Stimulated activated CD8-positive, alpha-beta memory T cell treated with anti-CD3 and anti-CD28 coated beads, Interleukin-12 subunit alpha, Interleukin-12 subunit beta, amount 100 ng/mL, for 1 hour (primary cell): ENCODE measurements at places on chromosomes 3 and 15.

DNA sequence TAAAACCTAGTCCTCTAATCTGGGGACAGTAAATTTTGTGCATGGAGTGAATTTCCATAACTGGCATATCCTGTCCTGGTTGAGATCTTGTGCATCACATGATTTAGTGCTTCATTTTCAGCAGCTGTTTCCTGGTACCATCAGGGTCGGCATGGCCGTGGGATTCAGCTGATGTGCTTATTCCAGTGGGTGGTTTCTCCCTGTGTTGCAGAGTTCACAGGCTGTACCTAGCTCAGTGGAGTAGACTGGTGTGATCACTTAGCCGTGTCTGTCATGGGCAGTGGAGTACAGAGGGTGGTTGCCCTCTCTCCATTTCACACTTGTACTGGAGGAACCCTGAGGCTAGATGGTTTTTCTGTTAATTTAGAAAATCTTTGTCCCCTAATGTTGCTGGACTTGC, 228.5 kb downstream of the PTPRG start:
- DNase-seq: no peak

GRCh38 chr3:128054367-128054766, 2.1 kb downstream of the SEC61A1 start:
- DNase-seq: no peak

GRCh38 chr3:124981472-124981871, 46.9 kb upstream of the MUC13 start:
- DNase-seq: no peak

DNA sequence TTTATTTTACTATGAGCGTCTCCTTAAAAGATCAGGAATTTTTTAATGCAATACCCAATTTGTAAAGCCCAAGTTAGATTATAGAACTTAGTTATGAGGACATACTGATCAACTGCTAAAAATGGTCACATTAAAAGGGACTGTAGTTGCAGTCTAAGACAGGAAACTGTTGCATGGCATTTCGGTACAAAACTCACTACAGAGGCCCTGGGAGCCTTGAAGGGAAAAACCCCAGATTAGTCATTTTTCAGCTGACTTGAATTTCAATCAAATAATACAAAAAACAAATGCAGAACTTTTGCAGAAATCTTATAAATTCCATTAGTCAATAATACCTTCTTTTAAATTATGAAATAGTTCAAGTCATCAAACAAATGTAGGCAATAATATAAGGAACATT, 6.9 kb upstream of the PTX3 start:
- DNase-seq: no peak

- DNase-seq: no peak
Observed at GRCh38 chr3:179227349-179227748, 23.6 kb downstream of the KCNMB3 start.

- DNase-seq: no peak
Observed at GRCh38 chr3:40035177-40035576, 225.8 kb downstream of the MYRIP start.

DNA sequence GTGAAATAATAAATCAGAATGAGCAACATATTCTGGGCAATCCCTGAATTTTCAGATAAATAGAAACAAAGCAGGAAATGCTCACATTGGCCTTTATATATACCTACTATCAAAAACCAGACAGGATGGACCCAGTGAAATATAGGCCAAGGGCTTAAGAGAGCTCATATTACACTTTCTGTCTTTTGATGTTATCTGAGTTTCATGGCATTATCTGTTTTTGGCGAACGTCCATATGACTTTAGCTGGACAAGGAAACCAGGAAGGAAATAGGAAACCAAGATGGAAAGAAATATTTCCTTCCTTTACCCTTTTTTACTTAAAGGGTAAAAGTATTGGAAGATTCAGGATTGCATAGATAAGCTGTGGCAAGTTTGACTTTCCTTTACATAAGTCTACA, 274.8 kb downstream of the THSD4 start:
- no peak for DNase-seq

- DNase-seq: no peak
Observed at GRCh38 chr15:45150481-45150880, 20.7 kb downstream of the DUOX1 start.

- peak; percentile 1 for DNase-seq
Observed at GRCh38 chr3:61936344-61936937, 375.1 kb downstream of the PTPRG start.

- no peak for DNase-seq
Observed at GRCh38 chr3:71005702-71006321, 577.7 kb downstream of the FOXP1 start.

DNA sequence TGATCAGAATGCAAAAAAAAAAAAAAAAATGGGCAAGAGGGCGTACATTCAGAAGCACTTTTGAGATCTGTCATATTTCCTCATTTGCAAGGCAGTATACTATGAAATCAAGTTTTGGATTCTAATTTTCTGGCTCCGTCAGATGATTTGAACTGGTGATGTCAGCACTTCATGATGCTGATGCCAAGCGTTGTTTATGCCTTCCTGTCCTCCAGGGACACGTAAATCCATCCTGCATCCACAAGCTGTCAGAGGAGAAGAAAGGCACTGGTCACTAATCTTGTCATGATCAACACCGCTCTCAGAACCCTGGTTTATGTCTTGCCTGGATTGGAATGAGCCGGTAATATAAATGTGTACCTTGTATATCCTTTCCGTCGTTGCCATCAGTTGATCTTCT, 152.1 kb upstream of the EPHA3 start:
- DNase-seq: no peak

GRCh38 chr3:43638594-43639447, 17.0 kb upstream of the ANO10 start:
- DNase-seq: peak; percentile 10

- DNase-seq: no peak
Observed at GRCh38 chr3:55449527-55449926, 37.6 kb downstream of the WNT5A start.

DNA sequence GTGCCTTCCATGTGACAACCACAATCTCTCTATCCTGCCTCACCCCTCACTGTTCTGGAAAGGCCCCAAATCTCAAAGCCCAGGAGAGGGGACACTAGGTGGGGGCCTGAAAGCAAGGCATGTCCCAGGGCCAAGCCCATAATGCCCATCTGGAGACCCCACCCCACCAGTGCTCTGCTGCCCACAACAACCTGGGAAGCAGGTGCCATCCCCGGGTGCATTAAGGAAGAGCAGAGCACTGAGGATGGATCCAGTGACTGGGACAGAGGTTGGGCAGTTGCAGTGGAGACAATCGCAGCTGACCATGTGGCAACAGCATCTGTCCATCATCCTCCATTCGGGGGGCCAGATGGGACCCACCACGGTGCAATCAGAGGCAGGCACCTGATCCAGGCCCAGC, 106.2 kb upstream of the PRR20G start:
- DNase-seq: no peak

DNA sequence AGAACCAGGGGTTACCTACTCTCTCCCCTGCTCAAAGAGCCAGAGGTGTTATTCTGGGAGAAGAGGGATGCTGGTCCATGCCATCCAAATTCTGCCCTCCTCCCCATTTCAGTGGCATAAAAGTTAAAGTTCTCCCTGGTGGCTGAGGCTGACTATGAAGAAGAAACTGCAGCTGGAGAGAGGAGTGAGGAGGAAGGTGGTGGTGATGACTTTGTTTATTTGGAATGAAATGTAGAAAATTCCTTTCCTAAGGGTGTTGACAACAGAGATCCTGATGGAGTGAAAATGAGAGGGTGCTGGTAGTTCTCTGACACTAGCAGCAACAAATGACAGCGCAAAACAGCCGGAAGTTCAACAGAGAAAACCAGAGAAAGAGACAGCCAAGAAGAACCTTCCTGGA, 100.4 kb downstream of the PCCB start:
- DNase-seq: no peak

DNA sequence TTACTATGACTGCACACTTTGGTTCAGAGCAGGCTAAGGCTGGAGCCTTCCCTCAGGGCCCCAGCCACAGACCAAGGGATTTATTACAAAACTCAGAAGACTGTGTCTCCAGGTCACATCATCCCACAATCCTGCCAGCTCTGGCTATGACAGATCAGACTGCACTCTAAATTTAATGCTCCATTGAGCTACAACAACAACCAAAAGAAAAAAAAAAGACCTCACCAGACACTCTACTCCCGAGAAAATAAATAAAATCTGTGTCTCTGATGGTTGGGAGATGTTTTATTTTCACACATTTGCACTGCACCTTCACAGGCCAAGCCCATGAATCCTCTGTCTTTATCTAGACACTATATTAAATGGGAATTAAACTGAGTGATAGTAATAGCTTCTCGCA, 50.8 kb upstream of the CTNNB1 start:
- DNase-seq: no peak

DNA sequence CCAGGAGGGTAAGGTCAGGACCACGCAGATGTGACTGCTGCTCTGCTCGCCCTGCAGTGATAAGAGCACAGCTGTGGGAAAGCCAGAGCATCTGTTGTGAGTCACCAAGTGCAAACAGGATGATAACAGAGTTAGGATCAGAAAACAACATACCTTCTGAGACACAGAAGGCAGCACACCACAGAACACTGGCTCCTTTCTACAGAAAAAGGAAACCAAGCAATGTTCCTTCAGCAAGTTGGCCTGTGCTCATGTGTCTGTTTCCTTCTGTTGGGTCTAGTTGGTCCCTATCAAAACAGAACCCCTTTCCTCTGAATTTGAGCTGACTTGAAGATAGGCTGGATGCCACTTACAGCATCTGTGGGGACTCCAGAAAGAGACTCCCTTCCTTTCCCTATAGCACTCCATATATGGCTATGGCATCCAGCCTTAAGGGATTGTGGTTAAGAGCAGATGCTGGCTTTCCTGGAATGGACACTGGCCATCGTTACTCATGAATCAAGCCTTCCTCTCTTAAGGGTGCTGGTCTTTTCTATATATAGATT, 440.7 kb upstream of the THBS1 start:
- no peak for DNase-seq

- DNase-seq: peak; percentile 12
Observed at GRCh38 chr15:72306211-72306785, 13.7 kb downstream of the CELF6 start.

DNA sequence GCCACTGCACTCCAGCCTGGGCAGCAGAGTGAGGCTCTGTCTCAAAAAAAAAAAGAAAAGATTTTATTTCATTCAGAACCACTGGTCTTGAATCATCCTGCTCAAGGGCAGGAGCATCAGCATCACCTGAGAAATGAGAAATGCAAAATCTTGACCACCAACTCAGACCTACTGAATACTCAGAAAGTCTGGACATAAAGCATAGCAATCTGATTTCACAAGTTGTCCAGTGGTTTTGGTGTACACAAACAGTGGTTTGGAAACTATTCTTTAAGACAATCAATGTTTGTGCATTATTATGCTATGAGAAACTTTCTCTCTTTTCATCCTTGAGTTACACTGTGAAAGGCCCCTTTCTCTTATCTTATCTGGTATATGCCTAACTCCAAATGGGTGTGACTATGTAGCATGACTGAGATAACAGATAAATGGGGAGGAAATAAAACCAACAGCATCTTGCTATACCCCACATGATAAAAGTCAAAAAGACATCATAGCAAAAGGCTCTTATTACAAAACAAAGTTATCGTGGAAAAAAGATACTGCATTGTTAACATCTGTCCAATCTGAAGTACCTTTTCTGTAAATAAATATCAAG, 174.2 kb upstream of the STT3B start:
- DNase-seq: no peak

DNA sequence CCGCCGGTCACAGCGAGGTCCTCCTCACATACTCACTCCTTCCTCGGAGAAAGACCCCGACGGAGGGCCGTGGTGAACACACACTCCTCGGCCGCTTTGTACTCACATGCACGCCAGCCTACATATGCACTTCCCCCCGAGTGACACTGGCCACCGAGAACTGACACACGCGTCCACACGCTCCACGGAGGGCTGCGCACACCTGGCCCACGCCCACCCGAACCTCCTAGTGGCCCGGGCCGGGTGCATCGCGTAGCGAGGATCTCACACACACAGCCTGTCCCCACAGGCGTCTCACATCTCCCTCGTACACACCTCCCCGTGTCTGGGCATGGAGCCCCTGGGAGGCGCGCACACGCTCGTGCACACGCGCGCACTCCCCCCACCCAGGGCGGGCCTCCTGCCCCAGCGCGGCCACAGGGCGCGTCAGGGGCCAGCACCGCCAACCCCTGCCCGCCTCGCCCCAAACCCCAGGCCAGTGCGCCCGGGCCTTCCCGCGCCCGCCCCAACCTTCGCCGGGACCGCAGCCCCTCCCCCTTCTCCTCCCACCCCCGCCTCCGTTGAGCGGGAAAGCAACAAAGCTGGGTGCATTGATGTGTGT, 411 bp upstream of the C3orf70 start:
- no peak for DNase-seq
